ENCODE measurements at places on chromosomes 11 and 22.

DNA sequence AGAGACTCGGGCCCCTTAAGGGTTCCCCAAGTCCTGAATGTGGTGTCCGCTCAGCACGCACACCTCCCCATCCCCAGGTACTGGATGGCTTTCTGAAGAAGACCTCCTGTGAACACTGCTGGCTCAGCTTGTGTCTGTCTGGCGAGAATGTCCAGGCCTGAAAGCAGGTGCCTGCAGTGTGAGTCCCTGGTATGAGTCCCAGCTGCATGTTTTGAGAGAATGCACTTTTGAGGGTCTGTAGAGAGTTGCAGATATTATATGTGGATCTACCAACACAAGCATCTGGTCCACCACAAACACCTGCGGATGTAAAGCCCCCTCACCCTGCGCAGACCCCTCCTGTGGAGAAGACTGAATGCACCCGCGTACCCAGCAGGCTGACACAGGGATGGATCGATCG lies 1308.9 kb downstream of the TBC1D22A start:
- DNase-seq = no peak

DNA sequence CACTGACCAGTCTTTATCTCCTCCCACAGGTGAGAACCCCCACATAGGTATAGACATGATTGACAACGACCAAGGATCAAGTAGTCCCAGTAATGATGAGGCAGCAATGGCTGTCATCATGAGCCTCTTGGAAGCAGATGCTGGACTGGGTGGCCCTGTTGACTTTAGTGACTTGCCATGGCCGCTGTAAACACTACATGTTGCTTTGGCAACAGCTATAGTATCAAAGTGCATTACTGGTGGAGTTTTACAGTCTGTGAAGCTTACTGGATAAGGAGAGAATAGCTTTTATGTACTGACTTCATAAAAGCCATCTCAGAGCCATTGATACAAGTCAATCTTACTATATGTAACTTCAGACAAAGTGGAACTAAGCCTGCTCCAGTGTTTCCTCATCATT lies 76.5 kb downstream of the BTBD10 start:
- DNase-seq = no peak

- no peak for DNase-seq
Observed at GRCh38 chr22:49420651-49421050, 407.0 kb downstream of the BRD1 start.

DNA sequence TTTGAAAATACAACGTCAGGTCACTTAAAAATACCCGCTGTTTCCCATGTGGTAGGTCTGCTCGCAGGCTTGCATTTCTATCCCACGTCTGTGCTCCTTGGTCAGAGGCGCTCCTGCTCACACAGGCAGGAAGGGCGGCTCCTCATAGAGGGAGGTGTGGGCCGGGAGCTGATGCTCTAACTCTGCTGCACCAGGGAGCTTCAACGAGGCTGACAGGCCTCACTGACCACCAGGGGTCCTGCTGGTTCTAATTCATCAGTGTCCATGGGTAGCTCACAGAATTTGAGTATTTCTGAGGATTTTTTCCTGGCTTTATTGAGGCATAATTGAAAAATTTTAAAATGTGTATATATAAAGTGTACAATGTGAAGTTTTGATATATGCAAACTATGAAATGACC lies 68.5 kb downstream of the PIWIL3 start:
- DNase-seq = no peak

DNA sequence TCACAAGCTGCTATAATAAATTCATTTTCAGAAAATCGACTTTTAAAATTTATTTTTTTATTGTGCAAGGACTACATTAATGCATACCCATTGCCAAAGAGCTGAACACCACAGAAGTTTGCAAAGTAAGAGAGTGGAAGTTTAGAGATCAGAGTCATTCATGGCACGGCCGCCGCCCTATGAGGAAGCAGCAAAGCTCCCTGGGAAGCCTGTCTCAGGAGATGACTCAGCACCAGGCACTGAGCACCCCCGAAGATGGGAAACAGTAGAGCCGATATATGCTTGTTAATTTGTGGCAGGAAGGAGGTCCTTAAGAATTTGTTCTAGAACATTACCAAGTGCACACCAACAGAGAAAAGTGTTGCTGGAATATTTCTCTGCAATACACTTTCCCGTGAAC lies 693.7 kb downstream of the OPCML start:
- DNase-seq = no peak

DNA sequence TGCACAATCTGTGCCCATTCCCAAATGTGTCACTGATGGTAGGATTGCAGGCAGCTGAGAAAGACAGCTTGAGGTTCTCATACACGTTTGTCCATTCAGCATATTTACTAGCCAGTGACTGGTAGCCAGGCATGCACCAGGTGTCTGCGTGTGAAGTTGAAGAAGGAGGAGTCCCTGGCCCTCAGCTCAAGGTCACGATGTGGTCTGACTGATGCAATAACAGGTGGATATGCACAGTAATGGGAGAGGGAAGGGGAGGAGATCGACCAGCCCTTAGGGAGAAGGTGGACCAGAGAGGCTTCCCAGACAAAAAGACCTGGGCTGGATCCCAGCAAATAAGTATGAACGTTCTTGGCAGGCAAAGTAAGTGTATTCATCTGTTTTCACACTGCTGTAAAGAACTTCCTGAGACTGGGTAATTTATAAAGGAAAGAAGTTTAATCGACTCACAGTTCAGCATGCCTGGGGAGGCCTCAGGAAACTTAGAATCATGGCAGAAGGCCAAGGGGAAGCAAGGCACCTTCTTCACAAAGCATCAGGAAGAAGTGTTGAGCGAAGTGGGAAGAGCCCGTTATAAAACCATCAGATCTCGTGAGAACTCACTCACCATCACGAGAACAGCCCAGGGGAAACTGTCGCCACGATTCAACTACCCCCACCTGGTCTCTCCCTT lies 96.0 kb downstream of the MN1 start:
- no peak for DNase-seq

GRCh38 chr22:19888131-19888746 lies 33.6 kb upstream of the GNB1L start:
- no peak for DNase-seq

DNA sequence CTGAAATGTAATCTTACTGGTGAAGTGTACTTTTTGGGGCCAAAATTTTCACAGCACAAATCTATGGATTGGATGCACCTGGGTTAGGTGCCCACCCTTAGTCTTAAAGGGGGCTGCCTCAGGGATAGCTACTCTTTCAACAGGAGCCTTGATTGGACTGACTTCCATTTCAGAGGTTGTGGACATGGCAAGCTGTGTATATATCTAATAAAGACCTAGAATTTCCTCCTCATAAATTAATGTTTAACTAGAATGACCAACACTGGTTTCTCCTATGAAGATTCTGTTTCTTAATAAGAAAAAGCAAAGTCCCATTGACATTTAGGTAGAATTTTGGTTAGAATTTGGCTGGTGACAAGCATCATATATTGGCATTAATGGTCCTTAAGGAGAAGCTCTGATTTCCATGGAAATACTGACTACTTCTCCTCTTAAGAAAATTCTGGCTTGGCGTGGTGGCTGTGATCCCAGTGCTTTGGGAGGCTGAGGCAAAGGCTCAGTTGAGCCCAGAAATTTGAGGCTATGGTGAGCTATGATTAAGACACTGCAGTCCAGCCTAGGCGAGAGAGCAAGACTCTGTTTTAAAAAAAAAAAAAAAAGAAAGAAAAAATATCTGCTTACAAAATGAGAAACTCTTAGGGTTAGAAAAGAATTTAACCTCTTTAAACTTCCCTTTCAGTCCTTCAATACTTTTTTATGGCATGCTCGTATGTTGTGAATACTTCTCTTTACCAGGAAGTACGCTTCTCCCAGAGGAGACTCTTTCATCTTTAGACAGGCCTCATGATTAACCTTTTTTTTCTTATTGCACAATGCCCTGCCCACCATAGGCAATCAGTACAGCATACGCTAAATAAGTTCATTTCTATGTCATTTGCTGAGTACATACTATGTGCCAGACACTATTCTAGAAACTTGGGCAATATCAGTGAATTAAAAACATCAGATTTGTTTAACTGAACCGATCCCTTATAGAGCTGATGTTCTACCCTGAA lies 77.2 kb downstream of the PRR5L start:
- peak; percentile 41 for DNase-seq

DNA sequence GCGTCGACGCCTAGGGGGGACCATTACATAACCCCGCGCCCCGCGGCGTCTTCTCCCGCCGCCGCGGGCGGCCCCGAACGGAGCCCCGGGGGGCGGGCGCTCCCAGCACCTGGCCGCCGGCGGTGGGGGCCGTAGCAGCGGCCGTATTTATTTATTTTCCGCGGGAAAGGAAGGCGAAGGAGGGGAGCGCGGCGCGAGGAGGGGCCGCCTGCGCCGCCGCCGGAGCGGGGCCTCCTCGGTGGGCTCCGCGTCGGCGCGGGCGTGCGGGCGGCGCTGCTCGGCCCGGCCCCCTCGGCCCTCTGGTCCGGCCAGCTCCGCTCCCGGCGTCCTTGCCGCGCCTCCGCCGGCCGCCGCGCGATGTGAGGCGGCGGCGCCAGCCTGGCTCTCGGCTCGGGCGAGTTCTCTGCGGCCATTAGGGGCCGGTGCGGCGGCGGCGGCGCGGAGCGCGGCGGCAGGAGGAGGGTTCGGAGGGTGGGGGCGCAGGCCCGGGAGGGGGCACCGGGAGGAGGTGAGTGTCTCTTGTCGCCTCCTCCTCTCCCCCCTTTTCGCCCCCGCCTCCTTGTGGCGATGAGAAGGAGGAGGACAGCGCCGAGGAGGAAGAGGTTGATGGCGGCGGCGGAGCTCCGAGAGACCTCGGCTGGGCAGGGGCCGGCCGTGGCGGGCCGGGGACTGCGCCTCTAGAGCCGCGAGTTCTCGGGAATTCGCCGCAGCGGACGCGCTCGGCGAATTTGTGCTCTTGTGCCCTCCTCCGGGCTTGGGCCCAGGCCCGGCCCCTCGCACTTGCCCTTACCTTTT lies at the start of gene EP300:
Gene EP300, plus strand, starts transcription at position 570 of the 795 bp plus-strand sequence. CDS start 413 bp downstream, outside the sequence.
- DNase-seq = peak; percentile 72

DNA sequence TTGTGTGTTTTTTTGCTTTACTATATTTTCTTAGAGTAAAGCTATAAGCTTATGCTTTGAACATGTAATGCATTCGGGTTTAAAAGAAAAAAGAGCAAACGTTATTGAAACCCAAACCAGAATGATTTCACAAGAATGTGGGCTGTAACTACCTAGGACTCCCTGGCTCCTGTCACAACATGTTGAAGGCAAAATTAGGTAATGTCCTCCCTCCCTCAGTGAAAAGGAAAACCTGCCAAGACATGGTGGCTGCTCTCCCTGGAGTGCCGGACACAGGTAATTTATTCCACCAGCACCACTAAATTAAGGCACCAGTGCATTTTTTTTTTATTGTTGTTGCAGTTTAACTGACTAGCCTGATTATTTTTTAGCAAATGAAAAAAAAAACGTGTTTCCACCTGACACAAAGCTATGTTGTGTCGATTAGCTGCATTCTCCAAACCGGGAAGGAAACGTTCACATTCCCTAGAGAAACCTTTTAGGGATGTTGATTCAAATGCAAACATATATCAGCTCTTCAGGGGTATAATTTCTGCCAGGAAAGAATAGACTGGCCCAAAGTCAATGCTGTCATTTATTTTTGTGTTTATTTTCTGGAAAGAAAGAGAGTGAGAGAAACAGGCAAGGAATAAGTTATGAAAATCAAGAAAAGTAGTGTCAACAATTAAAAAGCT lies 134.6 kb downstream of the CCDC34 start:
- DNase-seq = no peak

GRCh38 chr11:117796872-117797529 lies at the start of gene DSCAML1:
Gene DSCAML1, minus strand, starts transcription at chr11:117797216. Its CDS starts 137 bp downstream, at chr11:117797079.
- DNase-seq = no peak

DNA sequence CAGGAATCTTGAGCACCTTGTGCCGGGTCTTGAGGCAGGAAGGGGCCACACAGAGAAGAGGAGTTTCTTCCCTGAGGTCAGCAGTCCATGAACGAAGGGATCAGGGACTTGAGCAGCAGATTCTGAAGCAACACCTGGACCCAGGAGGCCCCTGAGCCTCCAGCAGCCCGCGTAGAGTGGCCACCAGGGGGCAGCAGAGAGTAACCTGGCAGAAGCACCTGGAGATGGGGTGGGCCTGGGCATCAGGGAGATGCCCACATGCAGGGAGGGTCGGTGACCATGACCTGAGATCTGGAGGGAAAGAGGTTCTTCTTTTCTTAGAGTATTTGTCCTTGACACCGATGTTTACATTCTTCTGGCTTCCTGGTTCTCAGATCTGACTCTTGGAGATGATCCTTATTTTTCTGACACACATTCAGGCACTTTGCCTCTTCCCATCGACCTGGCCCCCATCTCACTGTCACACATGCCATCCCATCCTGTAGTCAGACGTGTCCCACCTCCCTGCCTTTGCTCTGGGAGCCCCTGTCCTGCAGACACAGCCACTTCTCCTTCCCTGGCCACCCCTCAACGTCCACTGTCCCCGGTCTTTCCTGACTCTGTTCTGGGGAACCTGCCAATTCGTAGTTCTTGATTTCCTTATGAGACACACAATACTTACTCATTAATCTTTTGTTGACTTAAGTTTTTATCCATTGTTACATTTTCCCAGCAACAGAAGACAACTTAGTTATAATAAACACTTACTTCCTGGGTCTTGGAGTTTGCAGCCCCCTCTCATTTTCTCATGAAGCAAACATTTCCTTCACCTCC lies 66.5 kb downstream of the GGTLC2 start:
- DNase-seq = peak; percentile 59

DNA sequence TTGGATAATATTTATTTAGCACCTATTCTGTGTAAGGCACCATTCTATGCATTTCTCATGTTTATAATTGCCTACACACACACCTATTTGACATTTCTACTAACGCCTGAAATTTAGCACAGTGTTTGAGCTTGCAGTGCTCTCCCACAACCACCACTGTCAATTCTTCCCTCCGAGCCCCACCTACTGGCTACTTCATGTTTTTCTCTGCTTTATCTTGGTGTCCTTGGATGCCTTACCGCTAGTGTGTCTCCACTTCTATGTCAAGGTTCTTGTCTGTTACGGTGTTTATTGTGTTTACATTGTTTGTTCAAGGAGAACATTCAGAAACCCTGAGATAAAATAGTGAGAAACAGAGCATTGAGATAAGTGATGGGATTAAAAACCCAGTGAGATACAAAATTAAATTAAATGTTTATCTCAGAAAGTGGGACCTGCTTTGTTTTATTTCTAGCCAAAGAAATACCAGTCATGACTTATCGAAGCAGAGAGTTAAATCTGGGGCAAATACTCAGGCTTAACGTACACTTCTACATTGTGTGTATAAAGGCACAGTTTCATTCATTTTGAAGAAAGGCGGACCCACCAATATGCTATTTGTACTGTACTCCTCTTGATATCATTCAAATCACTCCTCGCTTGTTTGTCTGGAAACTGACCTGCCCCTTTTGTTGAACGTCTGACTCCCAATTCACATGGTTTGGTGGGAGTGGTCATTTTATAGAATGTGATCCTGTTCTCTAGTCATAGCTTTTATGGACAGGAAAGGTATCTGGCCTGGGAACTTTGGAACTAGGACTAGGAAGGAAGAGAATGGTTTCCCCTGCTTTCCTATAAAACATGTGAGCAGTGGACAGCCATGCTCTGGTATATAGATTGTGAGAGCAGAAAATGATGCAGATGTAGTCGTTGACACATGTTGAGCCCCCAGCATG lies 39.2 kb upstream of the SLC36A4 start:
- DNase-seq = peak; percentile 42

GRCh38 chr22:43996170-43996980 lies 27.7 kb upstream of the PARVB start:
- peak; percentile 80 for DNase-seq

GRCh38 chr11:107956543-107956942 lies 28.3 kb downstream of the RAB39A start:
- no peak for DNase-seq

- no peak for DNase-seq
Observed at GRCh38 chr11:132855516-132855915, 676.8 kb downstream of the OPCML start.
